ENCODE measurements at places on chromosomes 16 and 17.
A peak's percentile ranks its signal among the peaks of the same experiment; 100 is the strongest.

DNA sequence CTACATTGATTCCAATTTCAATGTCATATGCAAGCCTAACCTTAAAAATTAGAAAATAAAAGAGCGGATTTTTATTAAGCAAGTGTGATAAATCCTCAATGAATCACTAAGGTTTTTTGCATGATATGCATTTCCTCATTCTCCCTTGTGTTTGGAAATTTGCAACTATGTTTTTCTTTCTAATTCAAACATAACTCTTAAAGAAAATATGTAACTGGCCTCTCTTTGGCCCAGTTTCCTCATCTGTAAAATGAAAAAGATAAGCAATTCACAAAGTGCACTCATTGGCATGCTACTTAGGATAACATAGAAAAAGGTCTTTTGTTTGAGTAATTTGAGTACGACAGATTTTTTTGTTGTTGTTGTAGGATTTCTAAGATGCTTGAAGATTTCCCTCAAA lies 295.5 kb downstream of the CDH11 start:
- no peak for DNase-seq

DNA sequence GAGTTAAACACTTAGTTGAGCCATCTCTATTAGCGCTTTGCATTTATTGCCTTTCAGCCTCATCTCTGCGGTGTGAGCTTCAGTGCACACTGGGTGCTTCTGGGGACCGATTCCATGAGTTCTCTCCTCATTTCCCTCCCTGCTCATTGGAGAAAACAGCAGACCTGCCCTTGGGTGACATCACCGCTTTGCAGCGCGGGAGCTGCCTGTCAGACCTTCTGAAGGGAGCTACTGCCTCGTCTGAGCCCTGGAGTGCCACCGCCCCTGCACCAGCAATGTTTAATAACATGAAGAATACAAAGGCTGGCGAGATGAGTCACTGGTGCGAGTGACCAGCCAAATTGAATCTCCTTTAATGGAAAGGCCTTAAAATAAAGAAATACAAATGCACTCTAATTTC lies 30.2 kb upstream of the CPPED1 start:
- DNase-seq = no peak

GRCh38 chr17:50196826-50197225 lies 4.6 kb downstream of the COL1A1 start:
- DNase-seq = no peak

DNA sequence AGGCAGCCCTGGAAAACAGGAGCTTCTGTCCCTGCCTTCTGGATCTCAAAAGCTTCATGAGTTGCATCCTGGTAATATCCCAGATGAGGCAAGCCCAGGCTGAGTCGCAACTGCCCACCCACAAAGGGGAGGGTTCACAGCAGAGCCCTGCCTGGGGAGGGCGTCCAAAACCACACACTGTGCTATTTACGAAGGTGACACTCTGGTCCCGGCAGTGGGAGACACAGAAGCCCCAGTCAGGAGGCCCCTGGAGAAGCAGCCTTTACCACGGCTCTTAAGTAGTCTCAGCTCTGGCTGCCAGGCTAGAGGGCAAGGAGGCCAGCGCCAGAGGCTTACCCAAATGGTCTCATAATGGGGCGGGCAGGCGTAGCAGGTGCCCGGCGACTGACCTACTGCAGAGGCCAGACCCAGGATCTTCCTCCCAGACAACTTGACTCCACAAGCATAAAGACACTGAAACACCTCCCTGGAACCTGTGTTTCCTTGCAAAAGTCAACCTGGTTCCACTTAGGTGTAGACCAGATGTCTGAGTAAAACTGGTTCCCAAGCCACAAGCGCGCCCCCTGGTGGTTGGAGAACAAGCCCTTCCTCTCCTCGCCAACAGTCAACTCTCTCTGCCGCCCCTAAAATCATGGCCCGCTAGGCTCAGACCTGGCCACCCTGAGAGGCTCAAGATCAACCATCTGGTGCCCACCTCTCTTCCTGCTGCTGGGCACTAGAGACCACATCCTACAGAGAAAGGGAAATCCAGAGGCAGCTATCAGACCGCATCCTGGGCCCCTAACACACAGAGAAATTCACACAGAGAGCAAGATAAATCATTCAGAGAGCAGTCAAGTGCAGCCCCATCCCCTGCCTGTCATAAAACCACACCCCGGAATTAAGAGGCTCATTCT lies 5.2 kb downstream of the AXIN2 start:
- peak; percentile 88 for DNase-seq
